Fibroblast of lung (primary cell): ENCODE measurements at places on chromosomes 7 and 10.

- DNase-seq: peak; percentile 36
These were observed 450.7 kb downstream of the HTR7 start for GRCh38 chr10:90407131-90407530.

DNA sequence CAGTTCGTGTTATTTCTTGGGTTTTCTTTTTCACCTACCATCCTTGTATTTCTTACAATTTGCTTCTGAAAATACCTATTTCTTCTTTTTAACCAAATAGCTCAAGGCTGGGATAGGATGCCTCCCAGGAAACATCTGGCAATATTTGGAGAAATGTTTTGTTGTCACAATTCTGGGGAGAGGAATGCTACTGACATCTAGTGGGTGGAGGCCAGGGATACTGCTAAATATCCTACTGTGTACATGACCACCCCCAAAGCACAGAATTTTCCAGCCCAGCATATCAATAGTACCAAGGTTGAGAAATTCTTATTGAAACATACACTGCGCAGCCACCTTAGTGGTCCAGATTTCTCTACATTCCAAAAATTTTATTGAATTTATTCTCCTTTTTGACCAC, 55.5 kb downstream of the CNTNAP2 start:
- DNase-seq: no peak

GRCh38 chr7:101555921-101556275, 73.2 kb downstream of the MYL10 start:
- DNase-seq: no peak

DNA sequence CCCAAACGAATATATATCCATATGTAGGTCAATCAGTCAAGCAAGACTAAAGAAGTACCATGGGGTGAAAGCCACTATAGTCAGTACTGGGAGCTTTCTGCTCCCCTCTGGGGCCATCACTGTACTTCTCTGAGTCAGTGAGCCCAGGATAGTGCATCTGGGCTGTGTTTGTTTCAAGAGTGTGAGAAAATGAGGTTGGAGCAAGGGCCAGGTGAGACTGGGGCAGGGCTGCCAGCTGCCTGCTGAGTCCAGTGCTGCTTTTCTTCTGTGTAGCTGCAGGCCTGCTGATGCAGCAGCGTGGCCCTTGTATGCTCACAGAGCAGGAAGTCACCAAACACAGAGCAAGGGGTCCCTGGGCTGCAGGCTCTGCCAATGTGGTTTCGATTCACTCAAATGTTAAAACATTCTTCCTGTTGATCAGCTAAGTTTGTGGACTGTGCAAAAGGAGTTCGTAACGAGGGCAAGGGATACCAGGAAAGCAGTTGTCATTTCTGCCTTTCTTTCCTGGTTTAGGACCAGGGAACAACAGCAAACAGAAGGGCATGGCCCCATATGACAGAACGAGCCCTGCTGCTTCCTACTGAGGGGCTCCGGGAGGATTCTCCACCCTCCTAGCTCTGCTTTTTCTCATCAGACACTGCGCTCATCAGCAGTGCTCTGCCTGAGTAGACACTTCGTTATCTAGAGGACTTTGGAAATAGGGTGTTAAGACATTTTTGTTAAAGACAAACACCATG, 65.4 kb upstream of the TNS3 start:
- no peak for DNase-seq

- DNase-seq: no peak
These were observed 434.7 kb upstream of the C7orf33 start for GRCh38 chr7:148155826-148156225.

- DNase-seq: no peak
These were observed 11.4 kb downstream of the BHLHA15 start for GRCh38 chr7:98222533-98223195.

GRCh38 chr7:78111386-78111785, 312.8 kb downstream of the PHTF2 start:
- DNase-seq: no peak

DNA sequence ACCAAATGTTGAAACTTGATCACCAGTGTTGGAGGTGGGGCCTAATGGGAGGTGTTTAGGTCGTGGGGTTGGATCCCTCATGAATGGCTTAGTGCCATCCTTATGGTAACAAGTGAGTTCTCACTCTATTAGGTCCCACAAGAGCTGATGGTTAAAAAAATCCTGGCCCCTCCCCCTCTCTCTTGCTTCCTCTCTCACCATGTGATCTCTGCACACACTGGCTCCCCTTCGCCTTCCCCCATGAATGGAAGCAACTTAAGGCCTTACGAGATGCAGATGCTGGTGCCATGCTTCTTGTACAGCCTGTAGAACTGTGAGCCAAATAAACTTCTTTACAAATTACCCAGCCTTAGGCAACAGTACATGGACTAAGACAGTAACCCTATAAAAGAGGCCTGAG, 62.7 kb downstream of the PPP1R3C start:
- no peak for DNase-seq

DNA sequence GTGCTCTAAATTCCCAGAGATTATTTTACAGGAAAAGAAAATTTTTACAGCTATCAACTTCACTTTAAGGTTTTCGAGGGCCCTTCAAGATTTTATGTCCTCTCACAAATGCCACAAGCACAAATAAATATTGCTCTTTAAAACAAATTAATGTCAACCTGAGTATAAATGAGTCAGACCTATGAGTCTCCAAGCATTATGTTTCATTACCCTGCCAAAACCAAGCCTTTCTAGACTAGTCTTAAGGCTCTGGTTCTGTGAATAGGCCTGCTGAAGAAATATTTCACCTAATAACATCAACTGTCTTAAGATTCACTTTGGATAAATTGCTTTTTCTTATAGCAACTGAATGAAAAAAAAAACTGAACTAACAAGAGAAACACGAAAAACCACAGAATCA, 153.0 kb downstream of the PDE1C start:
- no peak for DNase-seq

GRCh38 chr7:16921644-16922257, 40.0 kb upstream of the AGR3 start:
- peak; percentile 37 for DNase-seq

DNA sequence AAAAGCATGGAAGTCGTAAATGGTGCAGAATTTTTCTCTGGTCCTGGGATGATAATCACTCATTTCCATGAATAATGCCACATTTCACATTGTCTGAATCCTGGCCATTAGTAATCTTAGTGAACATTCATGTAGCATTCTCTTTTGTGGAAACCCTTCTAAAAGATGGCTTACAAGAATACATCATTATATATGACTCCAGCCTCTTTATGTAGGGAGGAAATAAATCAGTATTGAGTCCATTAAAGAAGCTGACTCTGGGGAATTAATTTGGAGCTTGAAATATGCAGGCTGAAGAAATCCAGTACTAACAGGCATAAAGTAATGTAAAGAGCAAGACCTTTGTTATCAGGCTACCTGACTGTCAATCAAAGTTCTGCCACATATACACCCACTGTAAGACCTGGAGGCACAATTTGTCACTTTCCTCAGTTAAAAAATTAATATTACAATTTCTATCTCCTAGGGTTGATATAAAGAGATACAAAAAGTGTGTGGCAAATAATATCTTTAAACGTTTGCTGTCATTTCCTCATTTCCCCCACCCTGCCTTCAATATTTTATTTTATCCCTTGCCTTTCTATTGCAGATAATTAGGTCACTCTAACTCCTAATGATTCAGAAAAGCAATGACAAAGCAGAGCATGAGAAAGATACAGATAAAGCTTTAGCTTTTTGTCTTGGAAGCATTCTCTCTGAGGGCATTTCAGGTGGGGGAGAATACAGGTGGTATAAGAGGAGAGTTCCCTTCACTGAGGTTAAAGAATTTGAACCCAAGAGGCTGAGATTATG, 1122.0 kb upstream of the GHITM start:
- DNase-seq: no peak

DNA sequence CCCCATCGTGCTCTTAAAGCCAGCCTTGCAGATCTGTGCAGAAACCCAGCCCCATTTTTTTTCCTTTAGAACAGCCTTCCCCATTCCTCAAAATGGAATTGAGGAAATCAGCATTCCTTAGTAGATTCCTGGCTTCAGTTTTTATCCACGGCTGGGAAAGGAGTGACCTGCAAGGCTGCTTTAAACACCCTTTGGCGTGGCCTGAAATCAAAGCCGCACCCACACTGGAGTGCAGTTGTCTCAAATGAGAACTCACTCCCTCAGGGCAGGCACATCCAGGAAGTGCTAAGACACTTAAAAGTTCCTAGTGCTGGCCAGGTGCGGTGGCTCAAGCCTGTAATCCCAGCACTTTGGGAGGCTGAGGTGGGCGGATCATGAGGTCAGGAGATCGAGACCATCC, 34.8 kb downstream of the HTR5A start:
- no peak for DNase-seq

DNA sequence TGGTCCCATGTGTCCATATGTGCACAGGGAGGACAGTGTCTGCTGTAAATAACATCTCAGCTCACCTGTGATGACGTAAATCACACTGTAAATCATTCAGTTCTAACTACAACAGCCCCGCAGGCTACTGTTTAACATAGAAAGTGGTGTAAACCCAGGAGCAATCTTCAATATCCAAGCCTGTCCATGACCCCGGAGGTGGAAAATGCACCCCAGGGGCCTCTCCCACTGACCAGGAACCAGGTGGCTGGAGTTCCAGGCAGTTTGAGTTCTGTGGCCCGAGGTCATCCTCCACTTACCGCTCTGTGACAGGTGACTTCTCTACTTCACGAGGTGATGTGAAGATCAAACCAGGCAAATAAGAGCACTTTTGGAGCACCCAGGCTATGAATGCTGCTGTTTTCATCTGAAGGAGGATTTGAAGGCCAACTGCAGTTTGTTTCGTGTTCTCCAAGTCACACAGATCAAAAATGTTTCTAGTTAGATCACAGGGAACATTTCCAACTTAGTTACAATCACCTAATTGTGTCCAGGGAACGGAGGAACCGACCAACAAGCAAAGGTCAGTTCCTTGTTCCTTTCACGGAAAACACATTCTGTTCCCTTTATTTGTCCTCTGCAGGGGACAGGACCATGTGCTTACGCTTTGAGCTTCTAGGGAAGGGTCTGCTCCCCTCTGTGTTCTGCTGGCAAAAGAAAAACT, 131.8 kb downstream of the WDR37 start:
- no peak for DNase-seq

- peak; percentile 25 for DNase-seq
These were observed 89.2 kb downstream of the ARID5B start for GRCh38 chr10:61990761-61991135.

- peak; percentile 69 for DNase-seq
These were observed 24.0 kb downstream of the ELFN1 start for GRCh38 chr7:1693991-1694524.

DNA sequence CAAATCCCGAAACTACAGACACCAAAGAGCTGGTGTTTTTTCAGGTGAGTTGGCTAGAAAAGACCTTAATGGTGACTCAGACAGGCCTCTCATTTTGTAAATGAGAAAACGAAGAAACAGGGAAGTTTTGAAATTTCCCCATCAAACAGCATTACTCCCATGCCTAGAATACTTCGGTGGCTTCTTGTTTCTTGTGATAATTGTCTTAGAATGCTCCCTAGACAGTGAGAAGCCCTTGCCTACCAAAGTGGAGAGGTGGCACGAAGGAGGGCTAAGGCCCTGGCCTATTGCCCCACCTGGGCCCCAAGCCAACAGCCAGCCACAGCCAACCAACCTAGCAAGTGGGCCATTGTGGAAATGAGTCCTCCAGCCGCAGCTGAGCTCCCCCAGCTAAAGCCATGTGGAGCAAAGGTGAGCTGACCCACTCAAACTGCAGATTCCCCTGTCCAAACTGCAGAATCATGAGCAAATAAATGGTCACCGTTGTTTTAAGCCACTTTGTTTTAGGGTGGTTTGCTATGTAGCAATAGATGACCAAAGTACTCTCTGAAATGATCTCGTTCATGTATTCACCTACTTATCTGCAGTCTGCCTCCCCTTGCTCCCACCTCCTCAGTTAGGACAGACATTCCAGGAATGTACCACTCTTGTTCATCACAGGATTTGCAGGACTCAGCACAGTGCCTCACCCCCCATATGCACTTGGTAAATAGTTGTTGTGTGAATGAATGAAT, 97.7 kb upstream of the FGFR2 start:
- no peak for DNase-seq

DNA sequence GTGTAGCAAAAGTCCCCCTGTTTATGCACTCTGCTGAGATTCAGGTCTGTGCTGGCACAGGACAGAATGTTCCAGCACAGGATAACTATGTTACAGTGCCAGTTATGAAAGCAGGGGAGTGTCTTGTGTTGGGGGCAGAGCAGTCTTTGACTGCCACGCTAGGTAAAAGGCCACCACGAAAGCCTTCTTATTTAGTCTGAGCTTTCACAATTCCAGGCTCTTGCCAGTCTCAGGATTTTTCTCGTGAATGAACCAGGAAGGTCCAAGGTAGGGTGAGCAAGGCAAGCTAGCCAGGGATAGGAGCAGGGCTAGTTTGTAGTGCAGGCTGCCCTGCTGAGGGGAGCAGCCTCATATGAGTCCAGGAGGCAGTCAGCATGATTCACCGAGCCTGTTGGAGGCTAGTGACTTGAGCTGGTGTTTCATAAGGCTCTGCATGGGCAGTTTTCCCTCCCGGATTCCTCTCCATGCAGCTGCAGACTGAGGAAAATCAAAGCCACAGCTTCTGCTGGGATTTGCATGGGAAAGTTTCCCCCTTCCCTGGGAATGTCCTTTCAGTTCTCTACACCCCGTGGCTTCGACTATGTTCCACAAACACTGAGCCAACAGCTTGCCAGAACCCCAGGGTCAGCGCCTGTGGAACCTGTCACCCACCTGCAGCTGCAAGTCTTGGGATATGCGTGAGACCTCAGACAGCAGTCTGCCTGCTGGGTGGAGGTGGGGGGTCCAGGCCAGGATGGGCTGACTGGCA, 112.3 kb downstream of the JCAD start:
- DNase-seq: peak; percentile 95

DNA sequence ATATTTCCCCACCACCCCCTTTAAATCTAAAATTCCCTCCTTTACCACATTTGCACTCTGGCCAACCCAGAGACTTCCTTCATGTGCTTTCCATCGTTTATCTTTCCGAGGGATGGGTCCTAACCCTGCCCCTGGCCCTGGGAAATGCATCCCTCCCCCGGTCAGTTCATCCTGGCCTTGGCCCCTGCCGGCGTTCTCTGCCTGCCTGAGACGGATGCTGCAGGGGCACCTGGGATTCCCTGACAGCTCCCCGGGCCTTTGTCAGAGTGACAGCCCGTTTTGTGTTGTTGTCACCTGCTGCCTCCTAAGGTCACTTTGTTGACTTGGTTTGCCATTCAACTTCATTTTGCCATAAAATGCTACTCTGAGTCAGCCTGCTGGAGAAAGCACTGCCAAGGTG, 34.8 kb upstream of the PITRM1 start:
- DNase-seq: no peak

DNA sequence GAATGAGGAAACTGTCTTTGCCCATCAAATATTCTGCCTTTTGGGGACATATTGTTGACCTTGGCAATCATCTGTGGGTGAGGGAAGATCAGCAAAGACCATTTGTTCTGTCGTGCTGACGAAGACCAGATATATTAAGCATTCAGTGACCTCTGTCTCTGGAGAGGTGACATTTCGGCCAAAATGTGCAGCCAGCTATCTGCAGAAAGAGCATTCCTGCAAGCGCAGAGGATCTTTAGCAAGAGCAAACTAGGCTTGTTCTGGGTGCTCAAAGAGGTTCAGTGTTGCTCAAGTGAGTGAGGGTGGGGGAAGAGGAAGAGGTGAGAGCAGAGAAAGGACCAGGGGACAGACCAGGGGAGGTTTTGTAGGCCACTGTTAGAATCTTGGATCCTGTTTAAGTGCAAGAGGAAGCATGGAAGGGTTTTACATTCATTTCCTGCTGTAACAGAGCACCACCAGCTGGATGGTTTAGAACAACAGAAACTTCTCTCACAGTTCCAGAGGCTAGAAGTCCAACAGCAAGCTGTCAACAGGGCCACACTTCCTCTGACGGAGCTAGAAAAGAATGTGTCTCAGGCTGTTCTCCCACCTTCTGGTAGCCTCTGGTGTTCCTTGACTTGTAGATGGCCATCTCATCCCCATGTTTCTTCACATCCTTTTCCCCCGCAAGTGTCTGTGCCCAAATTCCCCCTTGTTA, 11.2 kb downstream of the C10orf120 start:
- no peak for DNase-seq
